H54 (cell line): ENCODE measurements at places on chromosomes 7 and 10.

DNA sequence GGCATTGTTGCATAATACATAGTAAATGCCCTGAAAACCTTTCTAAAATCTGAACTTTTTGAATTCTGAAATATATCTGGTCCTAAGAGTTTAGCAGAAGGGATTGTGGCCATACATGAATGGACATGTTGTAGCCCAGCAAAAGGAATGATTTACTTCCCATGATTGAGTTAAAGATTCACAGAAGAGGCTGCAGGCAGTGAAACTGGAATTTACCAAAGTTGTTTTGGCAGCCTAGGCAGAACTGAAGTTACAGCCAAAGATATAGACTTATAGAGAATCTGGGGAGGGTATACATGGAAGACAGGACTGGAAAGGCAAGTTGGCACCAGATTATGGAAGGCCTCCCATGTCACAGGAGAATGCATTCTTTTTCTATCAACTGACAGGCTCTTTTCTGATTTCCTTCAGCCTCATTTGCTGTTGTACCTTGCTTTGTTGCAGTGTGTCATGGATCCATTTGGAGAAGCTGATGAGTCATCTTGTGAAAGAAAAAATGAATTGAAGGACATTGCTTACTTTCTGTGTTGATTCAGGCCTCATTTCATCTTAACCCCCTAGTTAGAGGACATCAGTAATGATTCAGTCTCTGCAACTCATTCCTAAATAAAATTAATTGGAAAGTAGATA lies 356.2 kb upstream of the LRGUK start:
- DNase-seq = no peak

DNA sequence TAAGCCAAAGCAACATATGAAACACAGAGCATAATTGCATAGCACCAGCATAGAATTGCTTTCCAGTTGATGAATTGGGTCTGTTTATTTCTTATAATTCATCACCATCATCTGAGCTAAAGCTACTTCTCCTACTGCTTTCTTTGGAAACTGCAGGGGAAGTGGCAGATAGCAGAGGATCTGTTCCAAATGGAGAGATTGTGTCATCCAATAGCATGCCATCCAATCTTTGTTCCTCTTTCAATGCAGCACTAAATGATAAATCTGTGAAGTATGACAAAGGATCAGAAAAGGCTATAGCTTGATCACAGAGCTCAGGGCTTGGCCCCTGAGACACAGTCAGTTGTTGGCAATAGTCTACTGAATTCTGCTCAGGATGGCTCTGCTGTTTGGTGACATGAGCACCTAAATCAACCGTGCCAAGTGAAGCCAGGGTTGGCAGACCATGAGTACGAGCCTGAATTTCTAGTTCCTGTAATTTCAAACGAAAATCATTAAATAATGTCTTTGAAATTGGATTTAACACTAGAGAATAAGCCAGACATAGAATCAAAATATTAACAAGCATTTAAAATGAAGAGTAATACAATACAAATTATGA lies 90.0 kb downstream of the TFEC start:
- DNase-seq = no peak

DNA sequence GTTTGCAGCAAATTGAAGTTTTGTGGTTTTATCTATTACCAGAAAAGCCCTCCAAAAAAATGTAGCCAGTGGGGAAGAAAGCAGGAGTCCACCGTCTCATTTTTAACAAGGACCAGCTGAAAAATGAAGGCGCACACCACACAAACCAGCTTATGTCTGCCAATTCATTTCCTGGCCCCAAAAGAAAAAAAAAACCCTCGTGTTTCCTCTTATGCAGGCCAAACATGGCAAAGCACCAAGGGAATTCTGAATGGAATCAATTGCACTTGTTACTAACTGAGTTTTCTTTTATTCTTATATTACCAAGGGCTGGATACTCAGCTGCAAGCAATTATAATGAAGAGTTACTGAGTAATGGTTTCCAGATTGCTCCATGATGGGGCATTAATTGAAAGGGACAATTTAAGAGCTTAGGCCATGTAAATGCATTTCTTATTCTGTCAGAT lies 428.3 kb upstream of the NPVF start:
- no peak for DNase-seq

DNA sequence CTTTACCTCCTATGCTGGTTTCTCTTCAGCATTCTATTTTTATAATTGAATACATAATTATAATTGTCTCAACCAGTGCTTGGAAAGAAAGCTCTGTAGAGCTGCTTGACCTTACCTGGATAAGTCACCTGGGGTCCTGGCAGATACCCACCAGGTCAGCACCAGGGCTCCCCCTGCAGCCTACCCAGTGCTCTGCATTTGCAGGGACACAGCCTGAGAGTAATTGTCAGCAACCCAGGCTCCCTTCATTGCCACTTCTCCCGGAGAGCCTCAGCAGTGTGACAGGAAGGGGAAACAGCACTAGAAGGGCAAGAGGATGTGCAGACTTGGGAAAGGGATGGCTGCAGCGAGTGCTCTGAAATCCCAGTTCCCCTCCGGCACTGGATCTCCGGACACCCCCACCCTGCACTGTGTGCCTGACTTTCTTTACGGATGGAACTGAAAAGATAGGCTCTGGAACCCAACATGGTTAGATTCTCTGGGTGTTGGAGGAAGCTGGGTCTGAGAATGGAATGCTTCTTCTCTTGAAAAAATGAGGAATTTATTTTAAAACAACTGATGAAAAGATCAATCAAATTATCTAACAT lies 11.4 kb upstream of the PAX4 start:
- DNase-seq = peak; percentile 28

- DNase-seq = no peak
Measured at GRCh38 chr10:112797197-112797596, 152.8 kb upstream of the TCF7L2 start.

- DNase-seq = no peak
Measured at GRCh38 chr7:127886248-127886647, 145.0 kb downstream of the LRRC4 start.
